Naive B cell (primary cell): ENCODE measurements at places on chromosomes 4 and X.
A peak's percentile ranks its signal among the peaks of the same experiment; 100 is the strongest.

DNA sequence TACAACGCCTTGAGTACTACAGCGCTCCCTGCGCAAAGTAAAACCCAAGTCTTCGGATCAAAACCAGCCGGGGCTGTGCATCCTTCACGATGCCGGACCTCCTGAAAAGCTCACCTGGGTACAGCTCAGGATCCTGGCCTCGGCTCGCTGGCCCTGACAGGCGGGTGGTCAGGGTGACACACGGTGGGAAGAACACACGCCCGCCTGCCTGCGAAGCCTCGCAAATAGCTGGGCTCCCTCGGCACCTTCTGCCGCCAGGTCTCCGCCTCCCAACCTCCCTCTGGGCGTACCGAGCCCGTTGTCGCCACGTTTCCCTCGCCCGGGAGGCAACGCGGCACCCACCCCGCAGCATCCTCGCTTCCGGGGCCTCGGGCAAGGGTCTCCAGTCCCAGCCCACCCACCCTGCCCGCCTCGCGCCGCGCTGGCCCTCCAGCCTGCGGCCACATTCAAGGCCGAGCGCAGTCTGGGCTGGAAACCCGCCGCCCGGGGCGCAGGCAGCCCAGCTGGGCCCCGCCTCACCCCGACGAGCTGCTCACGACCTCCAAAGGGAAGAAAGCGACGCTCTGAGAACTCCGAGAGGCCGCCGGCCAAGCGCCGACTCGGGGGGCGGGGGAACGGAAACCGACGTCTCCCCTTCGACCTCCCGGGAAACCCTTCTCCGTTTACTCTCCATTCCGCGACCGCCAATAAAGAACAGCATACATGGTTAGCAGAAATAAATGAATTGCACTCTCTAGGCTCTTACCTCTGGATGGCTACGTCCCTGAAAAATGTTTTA, 511 bp downstream of the PPM1K start:
- H3K36me3 ChIP-seq = peaks cover 12% of the 10 kb centered on the region
- peaks cover 45% of the 10 kb centered on the region for H3K4me1 ChIP-seq
- H3K4me3 ChIP-seq = peak overlapping the region; percentile 91
- H3K27me3 ChIP-seq = no peaks in the 10 kb centered on the region
- peak; percentile 78 for DNase-seq
- H3K27ac ChIP-seq = peak overlapping the region; percentile 98

DNA sequence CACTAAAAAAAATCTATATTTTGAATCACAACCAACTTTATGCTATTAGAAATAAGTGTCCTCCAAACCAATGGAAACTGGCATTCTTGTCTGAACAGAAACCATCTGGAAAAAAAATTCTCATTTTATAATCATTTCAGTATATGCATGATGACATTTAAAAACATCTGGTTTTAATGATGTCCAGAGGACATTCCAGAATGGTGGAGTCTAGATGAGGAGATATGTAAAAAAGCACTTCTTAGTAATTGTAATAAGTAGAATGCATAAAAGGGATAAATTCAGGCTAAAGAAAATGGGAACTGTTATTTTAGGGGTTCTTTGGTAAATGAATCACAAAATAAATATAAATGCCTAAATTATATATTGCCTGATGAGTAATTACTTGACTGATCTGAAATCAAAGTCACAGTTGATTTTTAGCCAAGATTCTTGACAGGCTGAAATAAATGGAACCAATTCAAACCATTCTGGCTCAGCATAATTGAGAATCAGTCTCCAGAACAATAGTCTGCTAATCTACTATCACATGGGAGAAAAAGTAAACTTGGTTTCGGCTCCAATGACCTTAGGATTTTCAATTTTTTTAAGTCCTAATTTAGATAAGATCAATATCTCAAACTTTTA, 636.6 kb downstream of the FAT4 start:
- no peaks in the 10 kb centered on the region for H3K36me3 ChIP-seq
- no peak overlapping the region for H3K27ac ChIP-seq
- H3K27me3 ChIP-seq = no peaks in the 10 kb centered on the region
- H3K4me3 ChIP-seq = no peak overlapping the region
- H3K4me1 ChIP-seq = no peaks in the 10 kb centered on the region

DNA sequence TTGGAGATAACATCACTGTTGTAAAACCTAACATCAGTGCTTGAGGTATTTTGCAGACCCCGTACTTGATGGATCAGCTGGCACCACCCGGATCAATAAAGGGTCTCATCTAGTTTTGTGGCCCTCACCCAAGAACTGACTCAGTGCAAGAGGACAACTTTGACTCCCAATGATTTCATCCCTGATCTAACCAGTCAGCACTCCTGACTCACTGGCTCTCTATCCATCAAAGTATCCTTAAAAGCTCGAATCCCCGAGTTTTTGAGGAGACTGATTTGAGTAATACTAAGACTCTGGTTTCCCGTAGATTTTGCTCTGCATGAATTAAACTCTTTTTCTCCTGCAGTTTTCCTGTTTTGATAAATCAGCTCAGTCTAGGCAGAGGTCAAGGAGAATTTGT, 2498.1 kb downstream of the PCDH7 start:
- no peaks in the 10 kb centered on the region for H3K4me1 ChIP-seq
- H3K36me3 ChIP-seq = no peaks in the 10 kb centered on the region
- no peak for DNase-seq

DNA sequence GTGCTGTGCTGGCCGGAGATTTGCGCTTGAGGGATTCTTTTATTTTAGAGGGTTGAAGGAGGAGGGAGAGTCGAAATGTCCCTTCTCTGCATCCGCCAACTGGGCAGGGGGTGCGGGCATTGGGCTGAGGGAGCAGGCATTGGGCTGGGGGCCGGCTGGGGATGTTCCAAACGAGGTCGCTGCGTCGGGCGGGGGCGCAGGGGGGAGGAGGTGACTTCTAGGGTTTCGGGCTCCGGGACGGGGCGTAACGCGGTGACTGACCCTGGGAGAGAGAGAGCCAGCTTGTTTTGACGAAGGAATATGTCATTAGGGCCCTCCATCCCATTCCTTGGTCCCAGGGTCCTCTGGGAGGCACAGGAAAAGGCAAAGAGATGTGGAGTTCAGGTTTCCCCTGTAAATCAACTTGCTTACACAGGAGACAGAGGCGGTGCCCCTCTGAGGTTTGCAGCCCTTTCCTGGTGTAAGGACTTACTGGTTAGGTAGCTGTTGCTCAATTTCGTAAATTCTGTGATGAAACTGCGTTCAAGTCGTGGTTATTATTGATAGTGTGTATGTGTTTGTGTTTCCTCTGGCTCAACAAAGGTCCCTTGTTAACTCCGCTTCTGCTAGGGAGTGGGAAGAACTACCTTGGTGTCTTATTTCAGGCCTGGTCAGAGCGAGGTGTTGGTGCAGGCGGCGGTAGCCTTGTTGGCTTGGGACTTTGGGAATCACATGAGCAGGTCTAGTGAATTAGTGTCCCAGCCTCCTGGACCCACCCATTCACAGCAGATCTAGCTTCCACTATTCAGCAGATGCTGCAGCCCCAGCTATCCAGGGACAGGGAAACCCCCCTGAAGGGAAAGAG, 716 bp downstream of the FHIP1A start:
- H3K27ac ChIP-seq = peak overlapping the region; percentile 27
- H3K27me3 ChIP-seq = peaks cover 31% of the 10 kb centered on the region
- peaks cover 23% of the 10 kb centered on the region for H3K4me1 ChIP-seq
- no peaks in the 10 kb centered on the region for H3K36me3 ChIP-seq
- DNase-seq = no peak
- peak overlapping the region; percentile 90 for H3K4me3 ChIP-seq

GRCh38 chrX:51144828-51145442, 187.7 kb upstream of the NUDT10 start:
- H3K27ac ChIP-seq = no peak overlapping the region
- H3K4me1 ChIP-seq = no peaks in the 10 kb centered on the region
- no peak overlapping the region for H3K4me3 ChIP-seq
- peak; percentile 24 for DNase-seq

- no peak overlapping the region for H3K4me3 ChIP-seq
- H3K36me3 ChIP-seq = peaks cover 5% of the 10 kb centered on the region
- H3K27ac ChIP-seq = no peak overlapping the region
- H3K27me3 ChIP-seq = no peaks in the 10 kb centered on the region
- DNase-seq = no peak
These were observed 165.5 kb downstream of the AWAT2 start for GRCh38 chrX:69884210-69884609.

DNA sequence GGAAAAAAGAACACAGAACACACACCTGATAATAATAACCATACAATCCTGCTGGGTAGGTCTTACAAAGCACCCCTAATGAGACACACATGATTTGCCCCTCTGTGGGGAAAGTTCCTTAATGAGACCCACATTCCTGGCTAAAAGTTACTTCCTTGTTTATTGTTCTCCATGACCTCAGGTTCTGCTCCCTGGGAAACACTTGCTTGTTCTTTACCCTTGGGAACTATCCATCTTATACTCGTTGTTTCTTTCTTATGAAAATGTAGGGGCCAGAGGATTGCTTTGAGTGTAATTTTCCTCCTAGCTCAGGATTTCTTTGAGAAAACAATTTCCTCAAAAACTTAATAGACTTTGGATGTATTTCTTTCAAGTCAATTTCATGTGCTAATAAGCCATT, 52.1 kb upstream of the PCDH10 start:
- no peak for DNase-seq
- H3K27ac ChIP-seq = no peak overlapping the region
- H3K4me3 ChIP-seq = no peak overlapping the region
- H3K4me1 ChIP-seq = no peaks in the 10 kb centered on the region
- no peaks in the 10 kb centered on the region for H3K27me3 ChIP-seq
- no peaks in the 10 kb centered on the region for H3K36me3 ChIP-seq

DNA sequence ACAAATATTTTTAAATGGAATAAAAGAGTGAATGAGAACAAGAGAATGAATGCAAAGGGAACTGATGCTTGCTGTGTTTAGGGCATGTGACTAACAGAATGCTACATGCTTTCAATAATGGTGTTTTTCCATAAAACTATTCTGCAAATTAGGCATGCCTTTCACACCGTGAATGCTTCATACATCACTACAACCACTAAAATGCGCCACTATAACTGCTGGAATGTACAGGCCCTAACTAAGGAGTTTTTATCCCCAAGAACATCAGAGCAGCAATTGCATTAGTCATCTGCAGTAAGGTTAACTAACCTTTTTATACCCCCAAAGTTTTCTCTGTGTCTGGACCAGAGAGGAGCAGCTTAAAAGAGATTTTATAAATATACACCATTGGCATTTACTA, 190.4 kb downstream of the ARAP2 start:
- no peak overlapping the region for H3K4me3 ChIP-seq
- no peak overlapping the region for H3K27ac ChIP-seq
- H3K36me3 ChIP-seq = no peaks in the 10 kb centered on the region
- H3K4me1 ChIP-seq = no peaks in the 10 kb centered on the region
- DNase-seq = no peak
- no peaks in the 10 kb centered on the region for H3K27me3 ChIP-seq

DNA sequence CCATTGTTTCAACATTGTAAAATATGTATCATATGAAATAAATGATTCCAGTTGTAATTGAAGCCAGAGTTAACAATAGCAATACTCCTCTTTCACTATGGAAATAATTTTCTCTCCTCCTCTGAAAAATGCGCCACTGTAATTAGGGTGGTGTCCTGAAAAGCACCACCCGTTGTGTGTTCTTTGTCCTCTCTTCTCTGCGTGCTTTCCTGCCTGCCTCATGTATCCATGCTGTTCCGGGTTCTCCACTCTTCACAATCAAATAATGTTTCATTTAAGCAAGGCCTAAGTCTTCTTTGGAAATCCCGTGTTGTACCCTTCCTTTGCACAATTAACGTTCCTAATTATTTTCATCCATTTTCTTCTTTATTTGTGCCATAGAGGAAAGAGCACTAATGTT, 293.3 kb downstream of the ADGRL3 start:
- no peaks in the 10 kb centered on the region for H3K36me3 ChIP-seq
- H3K27me3 ChIP-seq = no peaks in the 10 kb centered on the region

- DNase-seq = no peak
- peaks cover 11% of the 10 kb centered on the region for H3K27me3 ChIP-seq
- no peaks in the 10 kb centered on the region for H3K36me3 ChIP-seq
- H3K4me1 ChIP-seq = no peaks in the 10 kb centered on the region
- no peak overlapping the region for H3K27ac ChIP-seq
- no peak overlapping the region for H3K4me3 ChIP-seq
These were observed 79.1 kb upstream of the LCORL start for GRCh38 chr4:18100657-18101056.

DNA sequence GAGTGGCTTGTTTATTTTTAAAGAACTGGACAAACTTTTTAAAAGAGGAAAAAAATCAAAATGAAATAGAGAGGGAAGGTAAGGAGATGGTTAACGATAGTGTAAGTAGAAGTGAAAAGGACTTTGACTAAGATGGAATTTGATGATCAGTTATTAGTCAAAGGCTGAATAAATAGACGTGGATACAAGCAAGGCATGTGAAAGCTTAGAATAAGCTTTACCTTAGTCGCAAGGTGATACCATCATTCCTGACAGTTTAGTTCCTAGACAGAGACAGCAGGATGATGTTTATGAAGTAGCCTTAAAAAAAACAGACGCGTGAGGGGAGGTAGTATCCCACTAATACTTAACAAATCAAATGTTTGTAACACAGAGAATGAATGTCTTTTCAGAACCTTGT, 97.3 kb downstream of the PALLD start:
- no peak overlapping the region for H3K4me3 ChIP-seq
- DNase-seq = no peak
- H3K36me3 ChIP-seq = no peaks in the 10 kb centered on the region
- no peak overlapping the region for H3K27ac ChIP-seq

GRCh38 chrX:68462197-68462596, 28.9 kb upstream of the OPHN1 start:
- H3K27me3 ChIP-seq = no peaks in the 10 kb centered on the region
- H3K4me1 ChIP-seq = no peaks in the 10 kb centered on the region
- DNase-seq = no peak
- H3K27ac ChIP-seq = no peak overlapping the region
- no peak overlapping the region for H3K4me3 ChIP-seq

- no peak overlapping the region for H3K4me3 ChIP-seq
- no peak for DNase-seq
- H3K4me1 ChIP-seq = no peaks in the 10 kb centered on the region
- H3K27ac ChIP-seq = no peak overlapping the region
- H3K27me3 ChIP-seq = no peaks in the 10 kb centered on the region
These were observed 763.8 kb upstream of the AADAT start for GRCh38 chr4:170853422-170854021.

DNA sequence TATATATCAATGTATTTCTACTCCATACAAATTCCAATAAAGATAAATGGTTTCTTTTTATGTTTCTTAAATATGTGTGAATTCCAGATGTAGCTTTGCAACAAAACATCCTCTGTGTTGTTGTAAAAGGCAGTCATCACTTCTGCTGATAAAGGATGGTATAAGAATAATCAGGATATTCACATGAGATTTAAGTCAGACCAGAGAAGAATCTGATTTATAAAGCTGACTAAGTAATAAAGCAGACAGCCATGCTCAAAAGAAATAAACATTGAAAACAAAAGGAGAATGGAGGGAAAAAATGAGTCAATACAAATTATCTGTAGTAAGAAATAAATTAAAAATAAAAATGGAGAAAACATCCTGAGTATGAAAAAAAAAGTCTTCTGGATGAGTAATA, 27.0 kb upstream of the SLC7A11 start:
- DNase-seq = no peak
- H3K27ac ChIP-seq = no peak overlapping the region
- H3K4me3 ChIP-seq = no peak overlapping the region
- H3K36me3 ChIP-seq = no peaks in the 10 kb centered on the region
- no peaks in the 10 kb centered on the region for H3K4me1 ChIP-seq

GRCh38 chr4:140312100-140312499, 61.3 kb upstream of the SCOC start:
- H3K27ac ChIP-seq = no peak overlapping the region
- no peaks in the 10 kb centered on the region for H3K4me1 ChIP-seq
- no peaks in the 10 kb centered on the region for H3K36me3 ChIP-seq
- no peak overlapping the region for H3K4me3 ChIP-seq

- no peak for DNase-seq
- H3K4me3 ChIP-seq = no peak overlapping the region
- H3K4me1 ChIP-seq = peaks cover 11% of the 10 kb centered on the region
- no peaks in the 10 kb centered on the region for H3K27me3 ChIP-seq
- H3K27ac ChIP-seq = peak overlapping the region; percentile 19
These were observed 308.5 kb downstream of the CAMK2D start for GRCh38 chr4:113452868-113453620.
